GM23248 (cell line): ENCODE measurements at places on chromosomes 5 and 9. TPM values are rescaled to one million over a fixed set of nuclear protein-coding genes. Genes with fewer than 3 reads are reported as not detected.
A peak's percentile ranks its signal among the peaks of the same experiment; 100 is the strongest.

GRCh38 chr5:172104021-172104420 is 84.0 kb downstream of the STK10 start:
- DNase-seq, result no peak

- DNase-seq, result no peak
Measured at GRCh38 chr9:114301798-114302565, 20.9 kb upstream of the ORM1 start.

- no peak for DNase-seq
Measured at GRCh38 chr9:136304456-136304855, 562 bp upstream of the CCDC187 start.

DNA sequence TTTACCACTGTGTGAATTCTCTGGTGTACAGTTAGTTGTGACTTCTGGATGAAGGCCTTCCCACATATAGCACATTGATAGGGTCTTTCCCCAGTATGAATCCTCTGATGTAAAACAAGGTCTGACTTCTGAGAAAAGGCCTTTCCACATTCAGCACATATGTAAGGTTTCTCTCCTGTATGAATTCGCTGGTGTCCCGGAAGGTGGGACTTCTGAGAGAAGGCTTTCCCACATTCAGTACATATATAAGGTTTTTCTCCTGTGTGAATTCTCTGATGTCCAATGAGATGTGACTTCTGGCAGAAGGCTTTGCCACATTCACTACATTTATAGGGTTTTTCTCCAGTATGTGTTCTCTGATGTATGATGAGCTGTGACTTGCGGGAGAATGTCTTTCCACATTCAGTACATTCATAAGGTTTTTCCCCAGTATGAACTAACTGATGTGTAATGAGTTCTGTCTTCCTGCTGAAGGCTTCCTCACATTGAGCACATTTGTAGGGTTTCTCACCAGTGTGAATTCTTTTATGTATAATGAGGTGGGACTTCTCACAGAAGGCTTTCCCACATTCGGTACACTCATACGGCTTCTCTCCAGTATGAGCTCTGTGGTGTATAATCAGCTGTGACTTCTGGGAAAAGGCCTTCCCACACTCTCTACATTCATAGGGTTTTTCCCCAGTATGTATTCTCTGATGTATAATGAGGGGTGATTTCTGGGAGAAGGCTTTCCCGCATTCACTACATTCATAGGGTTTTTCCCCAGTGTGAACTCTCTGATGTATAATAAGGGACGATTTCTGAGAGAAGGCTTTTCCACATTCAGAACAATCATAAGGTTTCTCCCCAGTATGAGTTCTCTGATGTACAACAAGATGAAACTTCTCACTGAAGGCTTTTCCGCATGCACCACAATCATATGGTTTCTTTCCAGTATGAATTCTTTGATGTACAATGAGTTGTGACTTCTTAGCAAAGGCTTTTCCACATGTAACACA is 9.1 kb downstream of the ZNF300 start:
- DNase-seq, result peak; percentile 2

DNA sequence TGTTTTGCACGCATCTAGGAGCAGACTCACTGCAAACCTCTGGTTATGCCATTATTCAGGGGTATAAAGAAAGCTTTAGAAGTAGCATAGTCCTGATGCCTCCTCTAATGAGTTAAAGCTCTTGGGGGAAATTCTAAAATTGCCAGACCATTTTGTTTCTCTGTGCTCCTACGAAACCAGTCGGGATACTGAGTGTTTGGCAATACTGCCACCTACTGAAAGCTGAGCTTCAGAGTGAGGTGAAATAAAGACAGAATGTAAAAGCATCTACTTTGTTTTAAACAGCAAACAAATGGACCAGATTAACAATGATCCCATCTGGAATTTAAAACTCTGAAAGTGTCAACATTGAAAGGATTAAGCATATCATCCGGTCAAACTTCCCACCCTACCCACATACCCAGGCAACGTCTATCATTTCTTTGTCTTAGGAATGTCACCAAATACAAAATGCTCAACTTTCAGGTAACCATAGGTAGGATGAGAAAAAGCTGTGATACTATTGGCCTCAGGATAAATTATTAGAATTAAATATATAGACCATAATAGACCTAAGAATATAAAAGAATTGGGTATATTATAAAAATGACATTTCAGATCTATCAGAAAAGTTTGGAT is 77.8 kb upstream of the SHISAL2B start:
- peak; percentile 71 for DNase-seq

GRCh38 chr5:44385291-44385900 is 3.8 kb downstream of the FGF10 start:
- DNase-seq, result no peak

- DNase-seq, result no peak
Measured at GRCh38 chr9:136079916-136080246, 15.2 kb downstream of the NACC2 start.

GRCh38 chr9:6827439-6828145 is 69.8 kb downstream of the KDM4C start:
- peak; percentile 57 for DNase-seq

- DNase-seq, result peak; percentile 96
Measured at GRCh38 chr9:86766912-86767311, 180.4 kb downstream of the GAS1 start.

GRCh38 chr5:52668544-52669185 is 119.1 kb upstream of the ITGA1 start:
- no peak for DNase-seq

GRCh38 chr5:135829681-135830383 is 4.6 kb upstream of the SLC25A48 start:
- DNase-seq, result peak; percentile 86

- no peak for DNase-seq
Measured at GRCh38 chr5:172706796-172707195, 64.2 kb downstream of the DUSP1 start.

DNA sequence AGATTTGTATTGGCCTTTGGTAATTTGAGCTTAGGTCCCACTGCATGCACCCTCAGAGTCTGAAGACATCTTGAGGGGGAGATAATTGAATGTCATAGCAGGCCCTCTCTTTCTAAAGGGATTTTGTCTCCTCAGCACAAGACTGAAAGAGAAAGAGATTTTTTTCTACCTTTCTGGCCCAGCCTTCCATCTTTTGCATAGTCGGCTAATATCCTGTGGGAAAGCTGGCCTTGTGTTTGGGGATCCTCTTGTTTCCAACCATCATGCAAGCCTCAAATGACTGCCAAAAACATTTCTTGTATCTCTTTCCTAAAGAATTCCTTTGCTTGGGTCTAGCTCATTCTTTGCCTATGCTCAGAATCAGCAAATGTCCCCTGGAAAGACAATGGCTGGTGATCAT is 42.0 kb upstream of the CDK5RAP2 start:
- DNase-seq, result no peak

GRCh38 chr9:72160446-72161123 is 11.3 kb downstream of the GDA start:
- no peak for DNase-seq

- DNase-seq, result peak; percentile 74
Measured at GRCh38 chr9:116337015-116337414, 183.4 kb downstream of the PAPPA start.

- no peak for DNase-seq
Measured at GRCh38 chr5:77640589-77641396, 2.3 kb upstream of the OTP start.

DNA sequence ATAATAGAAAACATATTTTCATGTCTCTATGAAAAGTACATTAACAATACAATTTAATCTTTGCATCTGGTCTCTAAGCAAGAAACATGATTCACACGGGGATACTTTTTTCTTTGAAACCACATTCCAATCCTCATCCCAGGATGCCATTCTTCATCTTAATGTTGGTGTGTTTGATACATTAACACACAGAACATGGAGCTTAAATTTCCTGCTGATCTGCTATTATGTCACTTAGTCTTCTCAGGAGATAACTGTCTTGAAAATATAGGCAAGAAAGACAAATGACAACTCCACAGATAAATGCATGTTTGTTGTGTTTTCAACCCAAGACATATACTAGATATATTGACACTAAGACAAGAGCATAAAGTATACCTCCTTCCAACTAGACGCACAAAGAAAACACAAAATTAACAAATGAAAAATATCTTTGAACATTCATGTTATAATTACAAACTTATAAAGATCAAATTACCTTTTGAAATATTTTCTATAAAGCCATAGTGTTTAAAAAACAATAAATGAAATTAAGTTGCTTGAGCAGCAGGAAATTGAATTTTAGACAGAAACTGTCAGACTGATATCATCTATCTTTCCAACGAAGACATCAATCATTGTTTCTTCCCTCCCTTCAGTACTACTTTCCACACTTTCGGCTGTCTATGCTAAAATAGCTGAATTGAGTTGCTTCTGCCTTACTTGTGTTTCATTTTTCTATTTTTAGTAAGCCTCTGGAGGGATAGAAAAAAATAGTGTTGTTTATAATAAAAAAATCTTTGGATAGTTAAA is 1676.7 kb upstream of the CDH9 start:
- no peak for DNase-seq

GRCh38 chr5:175692996-175693710 is 35.3 kb downstream of the HRH2 start:
- DNase-seq, result no peak

GRCh38 chr9:34328500-34328986 is 525 bp downstream of the KIF24 start:
- DNase-seq, result no peak

DNA sequence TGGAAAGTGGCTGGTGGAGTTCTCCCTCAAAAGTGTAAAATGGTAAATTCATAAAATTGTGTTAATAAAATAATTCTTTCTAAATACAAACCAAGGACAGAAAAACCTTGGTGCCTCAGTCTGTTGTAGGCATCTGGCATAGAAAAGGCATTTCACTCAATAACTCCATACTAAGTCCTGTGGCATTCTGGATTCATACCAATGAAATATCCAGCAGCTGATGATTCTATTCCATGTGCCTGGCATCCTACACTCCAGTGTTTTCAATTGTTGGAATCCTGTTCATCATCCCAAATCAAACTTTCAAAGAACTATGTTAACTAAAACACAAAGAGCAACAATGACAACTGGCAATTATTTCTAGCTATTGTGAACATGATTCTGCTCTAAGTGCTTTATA is 21.6 kb upstream of the ALDH1A1 start:
- no peak for DNase-seq

DNA sequence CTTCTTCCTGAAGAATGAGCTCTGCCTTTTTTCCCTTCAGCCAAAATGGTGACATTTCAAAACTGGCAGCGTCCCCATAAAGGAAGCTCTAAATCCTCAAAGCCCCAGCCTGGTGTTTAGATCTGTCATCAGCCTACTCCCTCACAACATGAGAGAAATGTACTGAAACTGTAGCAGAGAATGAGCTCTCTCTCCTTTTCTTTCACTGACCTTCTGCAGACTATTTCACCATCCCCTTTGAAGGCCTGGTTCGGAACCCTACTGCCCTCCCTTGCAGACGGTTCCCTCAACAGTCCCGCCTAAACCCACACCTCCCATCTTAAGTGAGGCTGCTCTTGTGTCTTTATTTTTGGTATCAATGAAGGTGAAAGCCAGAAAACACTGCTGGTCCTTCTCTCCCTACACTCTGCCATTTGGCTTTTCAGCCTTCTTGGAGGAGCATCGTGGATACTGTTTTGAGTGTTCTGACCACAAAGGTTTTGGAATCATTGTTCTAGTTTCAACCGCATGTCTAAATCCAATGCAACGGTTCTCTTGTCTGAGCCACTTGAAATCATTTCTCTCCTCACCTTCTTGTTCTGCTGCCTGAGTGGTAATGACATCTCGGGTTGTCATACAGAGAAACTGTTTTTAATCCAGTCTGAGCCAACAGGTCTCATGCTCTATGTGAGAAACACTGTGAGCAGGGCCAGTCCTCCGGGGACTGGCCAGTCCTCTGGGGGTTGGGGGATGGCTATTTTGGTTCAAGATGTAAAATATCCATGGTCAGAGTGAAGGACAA is 39.0 kb downstream of the ITK start:
- DNase-seq, result peak; percentile 39

DNA sequence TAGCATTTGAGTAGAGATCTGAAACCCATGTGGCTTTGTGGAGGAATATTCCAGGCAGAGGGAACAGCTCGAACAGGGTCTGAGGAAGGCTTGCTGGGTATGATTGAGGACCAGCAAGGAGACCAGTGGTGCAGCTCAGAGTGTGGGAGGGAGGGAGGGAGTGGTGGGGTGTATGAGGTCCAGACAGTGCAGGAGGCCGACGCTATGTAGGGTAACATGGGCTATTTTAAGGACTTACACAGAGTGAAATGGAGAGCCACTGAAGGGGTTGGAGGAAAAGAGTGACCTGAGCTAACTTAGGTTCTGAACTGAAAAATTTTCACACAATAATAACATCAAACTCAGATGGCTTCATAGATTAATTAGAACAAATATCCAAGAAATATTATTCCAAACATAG is 41.9 kb downstream of the HMGXB3 start:
- no peak for DNase-seq

- peak; percentile 52 for DNase-seq
Measured at GRCh38 chr9:69981686-69982445, 61.8 kb upstream of the MAMDC2 start.

DNA sequence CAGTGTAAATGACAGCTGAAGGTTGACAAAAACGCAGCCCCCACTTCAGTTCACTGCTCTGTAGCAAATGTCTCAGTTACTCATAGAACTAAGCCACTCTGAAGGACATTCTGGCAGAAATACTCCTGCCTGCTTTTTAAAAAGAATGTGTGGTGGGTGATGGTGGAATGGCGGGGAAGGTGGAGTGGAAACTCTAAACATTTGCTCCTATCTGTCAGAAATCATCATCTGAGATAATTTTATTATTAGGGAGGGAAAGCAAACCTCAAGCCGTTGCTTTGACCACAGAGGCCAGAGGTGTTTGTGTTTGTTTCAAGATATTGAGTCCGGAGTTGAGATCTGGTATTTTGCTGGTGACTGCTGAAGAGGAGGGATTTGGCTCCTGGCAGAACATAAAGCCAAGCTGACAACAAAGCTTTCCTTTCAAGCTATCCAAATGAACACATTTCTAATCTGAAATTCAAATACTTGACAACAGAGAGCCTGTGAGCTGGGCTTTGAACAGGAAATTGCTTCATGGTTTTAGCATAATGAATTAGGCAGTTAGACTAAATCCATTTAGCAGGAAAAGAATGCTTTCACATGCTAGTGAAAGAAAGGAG is 362.7 kb downstream of the CSNK1G3 start:
- DNase-seq, result peak; percentile 6

The HAVCR2 gene
- not detected in 2 replicates for polyA plus RNA-seq

The SUSD3 gene
- not detected in 2 replicates for polyA plus RNA-seq

The TLX3 gene
- polyA plus RNA-seq, result not detected in 2 replicates

The GFPT2 gene
- polyA plus RNA-seq, result 71.0 and 75.3 TPM in 2 replicates

The EDIL3 gene
- polyA plus RNA-seq, result 16.5 and 17.7 TPM in 2 replicates

The SCGB3A1 gene
- polyA plus RNA-seq, result not detected in 2 replicates

The MAMDC2 gene
- 0.45 and 0.53 TPM in 2 replicates for polyA plus RNA-seq

The HRCT1 gene
- polyA plus RNA-seq, result 3.4 and 3.6 TPM in 2 replicates

The ADRA1B gene
- polyA plus RNA-seq, result 0.56 TPM in 1 of 2 replicates, not detected in the other

The MEIKIN gene
- not detected in 2 replicates for polyA plus RNA-seq

The PCDHB13 gene
- 1.6 and 2.0 TPM in 2 replicates for polyA plus RNA-seq

The MLANA gene
- polyA plus RNA-seq, result 0.24 TPM in 2 replicates

The ALDOB gene
- 0.08 TPM in 1 of 2 replicates, not detected in the other for polyA plus RNA-seq

The NUTM2F gene
- not detected in 2 replicates for polyA plus RNA-seq
